ENCODE measurements at places on chromosomes 3 and 15.

DNA sequence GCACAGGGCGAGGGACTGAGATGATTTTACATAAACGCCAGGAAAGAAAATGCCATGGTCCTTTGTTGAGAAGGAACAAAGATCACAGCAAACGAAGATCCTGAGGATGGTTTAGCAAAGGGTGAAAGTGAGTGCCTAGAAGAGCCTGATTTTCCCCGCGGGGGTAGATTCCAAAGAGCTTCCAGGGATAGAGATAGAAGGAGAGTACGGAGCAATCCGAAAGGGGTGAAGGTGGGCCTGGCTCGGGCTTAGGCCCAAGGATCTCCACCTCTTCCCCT is 977 bp downstream of the CDC25A start:
- DNase-seq: no peak

DNA sequence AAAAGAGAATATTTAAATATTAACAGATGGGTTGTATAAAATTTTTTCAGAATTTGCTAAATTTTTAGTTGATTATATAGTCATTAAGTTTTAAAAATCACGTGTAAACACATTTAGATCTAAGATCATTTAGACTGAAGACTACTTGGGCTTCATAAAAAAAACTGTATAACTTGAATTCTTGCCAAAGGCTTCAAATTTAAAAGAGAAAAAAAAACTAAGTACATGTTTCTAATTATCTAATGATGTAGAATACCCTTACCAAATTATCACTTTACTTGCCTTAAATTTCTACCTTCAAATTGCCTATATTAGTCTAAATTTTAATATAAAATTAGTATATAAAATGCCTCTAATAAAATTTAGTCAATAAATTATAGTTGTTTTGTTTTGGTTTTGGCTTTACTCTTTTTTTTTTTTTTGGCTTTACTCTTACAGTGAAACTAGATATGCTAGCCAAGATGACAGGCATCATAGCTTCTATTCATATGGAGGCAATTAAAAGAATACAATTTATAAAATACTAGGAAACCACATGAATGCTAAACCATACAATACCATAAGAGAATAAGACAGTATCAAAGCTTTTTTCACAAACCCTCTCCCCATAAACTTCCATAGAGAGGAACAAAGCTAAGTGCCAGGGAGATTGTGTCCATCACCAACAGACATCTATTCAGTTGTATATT is 183.1 kb upstream of the KCNMB2 start:
- no peak for DNase-seq

DNA sequence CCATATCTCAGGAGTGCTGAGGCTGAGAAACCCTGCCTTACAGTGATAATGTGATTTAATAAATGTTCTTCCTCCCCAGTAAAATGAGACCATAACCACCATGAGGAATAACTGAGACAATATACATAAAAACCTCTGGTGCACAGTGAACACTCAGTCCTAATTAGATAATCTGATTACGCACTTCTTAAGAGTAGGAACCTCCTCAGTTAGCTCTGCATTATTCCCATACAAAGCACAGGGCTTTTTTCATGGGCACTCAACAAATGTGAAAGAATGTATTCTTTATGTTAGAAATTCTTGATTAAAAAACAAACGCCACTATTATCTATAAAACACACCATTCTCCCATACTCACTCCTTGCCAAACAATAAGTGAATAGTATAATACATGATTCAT is 97.0 kb downstream of the TNIK start:
- no peak for DNase-seq

GRCh38 chr15:63135804-63136203 is 14.1 kb downstream of the LACTB start:
- DNase-seq: no peak

GRCh38 chr3:8506571-8507061 is 5.0 kb downstream of the LMCD1 start:
- DNase-seq: no peak

- DNase-seq: no peak
Measured at GRCh38 chr3:27279123-27279522, 90.1 kb downstream of the NEK10 start.

- DNase-seq: no peak
Measured at GRCh38 chr3:181713676-181714612, 2.2 kb downstream of the SOX2 start.

DNA sequence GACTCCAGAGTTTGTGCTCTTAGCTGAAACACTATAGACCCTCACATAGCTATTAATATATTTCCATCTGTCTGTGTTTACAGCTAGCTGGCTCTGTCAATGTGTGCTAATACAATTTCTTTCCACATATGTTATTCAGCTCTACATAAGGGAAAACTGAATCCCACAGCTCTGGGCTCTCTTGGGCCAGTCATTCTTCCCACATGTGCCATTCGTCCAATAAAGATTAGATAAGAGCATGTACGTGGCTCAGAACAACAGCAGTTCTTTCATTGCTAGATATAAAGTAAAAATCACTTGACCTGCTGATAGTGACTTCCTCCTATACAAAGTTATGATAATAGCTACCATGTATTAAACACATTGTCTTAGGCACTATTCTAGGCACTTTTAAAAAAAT is 2.8 kb upstream of the ILDR1 start:
- DNase-seq: no peak

GRCh38 chr3:5192571-5193365 is 5.3 kb downstream of the EDEM1 start:
- DNase-seq: no peak

DNA sequence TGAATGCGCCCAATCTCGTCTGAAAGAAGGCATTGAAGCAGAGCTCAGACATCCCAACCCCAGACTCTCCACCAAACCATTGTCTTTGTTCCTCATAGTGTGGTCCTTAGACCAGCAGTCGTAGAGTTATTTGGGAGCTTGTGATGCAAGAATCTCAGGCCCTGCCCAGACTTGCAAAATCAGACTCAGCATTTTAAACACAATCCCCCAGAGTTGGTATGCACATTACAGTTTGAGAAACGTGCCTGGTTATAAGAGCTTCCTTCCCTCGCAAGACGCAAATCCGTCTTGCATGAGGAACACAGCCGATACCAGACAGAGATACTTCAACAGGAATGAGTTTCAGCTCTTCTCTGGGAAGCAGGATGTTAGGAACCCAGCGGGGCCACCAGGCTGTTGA is 38.9 kb upstream of the IREB2 start:
- DNase-seq: no peak

- no peak for DNase-seq
Measured at GRCh38 chr3:171790898-171791691, 19.2 kb downstream of the PLD1 start.

DNA sequence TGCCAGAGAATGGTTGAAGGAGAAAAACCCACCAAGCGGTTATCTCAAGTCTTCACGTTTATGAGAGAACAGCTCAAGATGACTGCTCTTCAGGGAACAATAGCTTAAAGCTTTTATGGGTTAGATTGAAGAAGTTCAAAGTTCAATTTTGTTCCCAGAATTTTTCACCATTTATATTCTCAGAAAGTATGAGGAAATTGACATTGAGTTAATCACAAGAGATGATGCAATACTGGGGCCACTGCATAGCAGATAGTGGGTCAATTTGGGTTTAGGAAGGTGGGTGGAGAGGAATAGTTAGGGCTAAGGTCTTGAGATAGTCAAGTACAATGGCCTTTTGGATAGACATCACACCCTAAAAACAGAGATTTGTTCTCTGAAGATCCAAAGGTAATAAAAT is 539.3 kb downstream of the SQOR start:
- DNase-seq: no peak

- DNase-seq: no peak
Measured at GRCh38 chr15:42483677-42484076, 7.3 kb downstream of the ZNF106 start.

GRCh38 chr15:65248511-65249255 is 37.4 kb upstream of the CILP start:
- peak; percentile 65 for DNase-seq

- no peak for DNase-seq
Measured at GRCh38 chr3:168574455-168575158, 478.9 kb upstream of the GOLIM4 start.

GRCh38 chr15:63564093-63564492 is 33.1 kb upstream of the FBXL22 start:
- DNase-seq: no peak

DNA sequence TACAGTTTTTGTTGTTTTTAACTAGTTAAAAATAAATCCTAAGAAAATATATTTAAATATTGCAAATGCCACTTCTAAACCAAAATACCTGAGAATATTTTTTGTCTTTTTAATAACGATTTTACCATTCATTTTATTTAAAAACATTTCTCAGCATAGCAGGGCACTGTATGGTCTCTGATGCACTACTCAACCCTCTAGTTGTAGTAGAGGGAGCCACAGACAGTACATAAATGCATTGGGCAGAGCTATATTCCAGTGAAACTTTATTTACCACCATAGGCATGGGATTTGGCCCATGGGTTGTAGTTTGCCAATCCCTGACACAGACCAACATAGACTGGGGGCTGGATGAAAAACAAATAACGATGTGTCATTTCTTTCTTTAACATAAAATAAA is 214.4 kb upstream of the UBE2E1 start:
- DNase-seq: no peak

- DNase-seq: no peak
Measured at GRCh38 chr3:46438831-46439230, 25.9 kb downstream of the LTF start.

- no peak for DNase-seq
Measured at GRCh38 chr3:115832265-115832664, 209.0 kb downstream of the GAP43 start.

DNA sequence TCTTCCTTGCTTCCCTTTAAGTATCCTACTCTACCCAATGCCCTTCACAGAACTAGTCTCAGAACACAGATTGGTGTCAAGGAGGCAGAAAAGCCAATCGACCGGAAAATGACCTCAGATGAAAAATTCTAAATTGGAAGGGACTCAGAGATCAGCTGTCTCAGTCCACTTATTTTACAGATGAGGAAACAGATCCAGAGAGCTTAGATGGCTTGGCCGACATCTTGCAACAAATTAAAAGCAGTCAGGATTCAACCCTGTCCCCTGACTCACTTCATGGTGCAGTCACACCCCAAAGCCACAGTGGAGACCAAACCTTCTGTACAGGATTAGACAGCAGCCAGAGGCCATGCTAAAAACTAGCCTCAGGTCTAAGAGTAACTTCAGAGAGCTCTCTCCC is 169.3 kb upstream of the BHLHE40 start:
- DNase-seq: no peak

- no peak for DNase-seq
Measured at GRCh38 chr3:10627884-10628572, 122.6 kb upstream of the ATP2B2 start.

- no peak for DNase-seq
Measured at GRCh38 chr3:132657869-132658747, 1.5 kb downstream of the ACAD11 start.

- DNase-seq: no peak
Measured at GRCh38 chr15:100570275-100570674, 31.7 kb downstream of the LINS1 start.

DNA sequence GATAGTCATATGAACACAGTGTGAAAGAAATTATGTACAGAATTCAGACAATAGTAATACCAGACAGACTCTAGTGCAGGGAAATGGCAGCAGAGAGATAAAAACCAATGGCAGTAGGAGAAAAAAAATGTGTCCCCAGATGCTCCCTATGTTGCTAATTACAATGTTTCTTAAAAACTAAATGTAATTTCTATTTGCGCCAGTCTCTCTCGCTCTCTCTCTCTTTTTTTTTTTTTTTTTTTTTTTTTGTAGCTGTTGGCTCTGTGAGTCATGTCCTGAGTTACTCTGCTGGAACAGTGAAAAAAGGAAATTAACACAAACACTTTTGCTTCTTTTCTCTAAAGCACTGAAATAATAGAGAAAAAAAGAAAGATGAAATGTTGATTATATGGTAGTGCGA is 871.9 kb downstream of the GBE1 start:
- no peak for DNase-seq

DNA sequence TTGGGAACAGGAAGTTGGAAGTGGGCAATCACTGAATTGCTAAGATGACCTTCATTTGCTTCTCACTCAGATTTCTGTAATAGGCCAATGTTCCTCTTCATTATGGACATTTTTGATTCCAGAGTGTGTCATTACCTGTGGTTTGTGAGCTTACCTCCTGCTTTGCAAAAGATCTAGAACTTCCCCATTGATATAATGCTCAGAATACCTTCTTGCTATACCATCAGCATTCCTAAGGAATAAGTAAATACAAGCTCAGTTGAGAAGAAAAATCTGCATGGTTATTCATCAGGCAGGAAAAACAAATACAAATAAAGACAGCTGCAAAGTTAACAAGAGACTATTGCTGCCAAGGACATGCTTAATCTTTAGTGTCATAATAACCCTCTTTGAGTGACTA is 5.6 kb upstream of the RPL14 start:
- no peak for DNase-seq

DNA sequence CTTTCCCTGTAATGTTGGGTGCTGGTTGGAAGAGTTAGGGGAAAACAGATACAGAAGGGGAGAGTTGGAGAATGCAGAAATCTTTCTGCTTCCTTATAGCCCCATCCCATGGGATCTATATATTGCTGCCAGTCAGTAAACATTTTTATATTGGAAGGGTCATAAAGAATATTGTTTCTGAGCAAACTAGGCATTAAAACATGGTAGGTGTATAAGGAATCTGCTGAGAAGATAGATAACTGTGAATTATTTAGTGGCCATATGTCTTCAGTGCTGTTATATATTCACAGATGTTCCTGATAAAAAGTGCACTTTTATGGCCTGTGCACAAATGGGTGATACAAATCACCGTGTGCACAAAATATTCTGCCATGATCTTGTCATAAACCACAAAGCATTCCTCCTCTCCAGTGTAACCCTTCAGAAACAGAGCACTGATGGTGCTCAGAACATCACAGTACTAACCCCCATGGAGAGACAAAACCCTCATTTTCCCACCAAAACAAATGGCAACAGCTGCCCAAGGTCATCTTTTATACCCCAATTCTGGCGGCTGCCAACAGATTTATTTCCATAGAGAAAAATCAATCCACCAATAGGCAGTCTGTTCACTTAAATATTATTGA is 269.3 kb downstream of the SLC9A9 start:
- no peak for DNase-seq

DNA sequence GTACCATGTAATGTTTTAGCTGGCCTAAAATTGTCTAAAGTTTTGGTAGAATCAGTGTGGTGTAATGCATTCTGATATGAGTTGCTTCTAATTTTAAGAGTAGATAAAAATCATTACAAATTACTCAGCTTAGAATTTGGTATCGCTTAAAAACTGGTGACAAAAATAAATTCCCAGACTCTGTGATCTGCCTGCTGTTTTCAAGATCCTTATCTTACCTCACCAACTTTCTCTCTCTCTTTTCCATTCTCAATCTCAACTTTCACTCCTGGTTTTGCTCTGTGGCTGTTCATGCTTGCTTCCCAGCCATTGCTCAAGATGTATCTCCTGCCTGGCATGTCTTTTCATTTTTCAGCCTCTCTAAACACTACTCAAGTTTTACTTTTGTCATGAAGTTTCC is 45.7 kb downstream of the TCF12 start:
- no peak for DNase-seq

- peak; percentile 28 for DNase-seq
Measured at GRCh38 chr3:11282250-11283138, 10.3 kb downstream of the ATG7 start.
